ENCODE measurements at places on chromosomes 3 and 15. TPM values are rescaled to one million over a fixed set of nuclear protein-coding genes. Genes with fewer than 3 reads are reported as not detected.

ARNT2 gene
- 44.4 TPM for total RNA-seq

NCKIPSD gene
- 17.0 TPM for total RNA-seq

HCLS1 gene
- total RNA-seq: 7.0 TPM

PLEKHO2 gene
- 34.1 TPM for total RNA-seq
